Stimulated activated CD4-positive, alpha-beta T cell treated with anti-CD3 and anti-CD28 coated beads, Interleukin-12 subunit alpha, Interleukin-12 subunit beta, amount 100 ng/mL, for 4 hours (primary cell): ENCODE measurements at places on chromosomes 5 and 9.

GRCh38 chr5:122581629-122582028 lies 193.3 kb upstream of the SNX2 start:
- DNase-seq: no peak

DNA sequence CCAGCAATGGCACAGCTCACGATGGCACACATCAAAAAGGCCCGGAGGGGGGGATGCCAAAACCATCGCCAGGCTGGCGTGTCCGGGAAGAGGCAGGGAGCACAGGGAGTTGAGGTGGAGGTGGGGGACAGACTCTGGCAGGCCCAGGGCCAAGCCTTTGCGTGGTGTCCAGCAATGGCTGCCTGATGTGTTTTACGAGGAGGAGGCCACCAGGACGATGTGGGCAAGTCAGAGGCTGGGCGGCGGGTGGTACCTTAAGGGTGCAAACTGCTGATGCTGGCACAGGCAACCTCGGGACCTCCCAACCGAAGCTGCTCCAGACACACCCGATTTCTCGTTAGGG lies 4.7 kb downstream of the VAV2 start:
- DNase-seq: no peak

GRCh38 chr9:93829271-93830011 lies 125.7 kb downstream of the BARX1 start:
- DNase-seq: no peak

- DNase-seq: peak; percentile 13
These were observed 21.7 kb downstream of the SLC6A18 start for GRCh38 chr5:1246711-1247431.

GRCh38 chr5:114249823-114250222 lies 112.0 kb upstream of the KCNN2 start:
- DNase-seq: no peak

- no peak for DNase-seq
These were observed 577 bp downstream of the AP3S1 start for GRCh38 chr5:115842089-115842935.

DNA sequence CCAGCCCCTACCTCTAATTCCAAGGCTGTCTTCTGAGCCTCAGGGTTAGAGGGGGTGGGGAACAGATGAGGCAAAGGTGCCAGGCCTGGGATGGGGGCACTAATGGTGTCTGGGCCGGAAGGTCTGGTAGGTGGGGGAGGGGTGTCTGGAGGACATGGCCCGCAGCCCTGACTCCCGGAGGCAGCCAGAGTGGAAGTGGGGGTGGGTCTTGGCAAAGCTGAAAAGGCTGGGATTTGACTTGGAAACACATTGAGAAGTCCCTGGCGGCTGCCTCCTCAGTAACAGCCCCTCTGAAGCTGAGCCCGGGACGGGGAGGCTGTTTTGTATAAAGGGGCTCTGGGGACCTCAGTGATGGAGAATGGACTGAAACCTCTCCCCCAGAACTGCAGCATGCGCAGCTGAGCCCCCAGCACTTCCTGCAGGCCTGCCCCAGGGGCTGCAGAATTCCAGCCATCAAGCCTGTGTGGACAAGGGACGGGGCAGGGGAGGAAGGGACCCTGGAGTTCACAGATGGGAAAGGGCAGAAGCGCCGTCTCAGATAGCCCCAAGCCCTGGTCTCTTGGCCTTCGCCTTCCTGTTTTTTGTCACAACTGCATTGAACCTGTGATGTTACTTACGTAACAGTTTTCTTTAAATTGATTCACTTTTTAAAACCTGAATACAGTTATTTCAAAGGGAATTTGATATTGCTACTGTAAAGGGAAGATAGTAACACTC lies 49.3 kb upstream of the SYNPO start:
- no peak for DNase-seq

- DNase-seq: no peak
These were observed 24.3 kb downstream of the NUP214 start for GRCh38 chr9:131149688-131150053.

- no peak for DNase-seq
These were observed 2.8 kb downstream of the TENT4A start for GRCh38 chr5:6715758-6716628.

DNA sequence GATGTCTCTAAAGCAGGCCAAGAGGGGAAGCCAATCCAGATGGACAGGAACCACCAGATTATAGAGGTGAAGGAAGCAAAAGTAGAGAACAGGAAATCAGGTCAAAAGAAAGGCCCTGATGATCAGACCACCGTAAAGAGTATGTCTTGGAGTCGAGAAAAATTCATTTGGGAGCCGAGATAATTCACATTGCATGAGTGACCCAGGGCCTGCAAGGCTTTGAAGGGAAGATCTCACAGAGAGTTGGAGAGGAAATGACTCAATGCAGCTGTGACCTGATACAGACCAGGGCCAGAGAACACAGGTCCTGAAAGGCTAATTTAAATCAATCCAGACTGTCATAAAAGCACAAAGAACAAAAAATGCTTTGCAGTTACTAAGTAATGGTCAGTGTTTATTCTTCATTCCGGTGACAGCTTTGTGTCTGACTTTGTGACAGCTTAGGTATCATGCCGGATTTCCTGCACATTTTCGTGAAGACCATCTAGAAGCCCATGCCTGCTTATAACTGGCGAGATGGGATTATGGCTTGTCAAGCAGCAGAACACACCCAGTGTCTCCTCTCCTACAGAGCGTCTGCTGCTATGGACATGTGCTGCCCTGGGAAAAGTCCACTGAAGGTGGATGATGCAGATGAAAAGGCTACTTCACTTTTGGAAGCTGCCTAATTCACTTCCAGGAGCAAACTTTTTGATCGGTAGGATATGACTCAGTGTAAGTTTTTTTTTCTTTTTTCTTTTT lies 5.8 kb upstream of the ACTBL2 start:
- no peak for DNase-seq

DNA sequence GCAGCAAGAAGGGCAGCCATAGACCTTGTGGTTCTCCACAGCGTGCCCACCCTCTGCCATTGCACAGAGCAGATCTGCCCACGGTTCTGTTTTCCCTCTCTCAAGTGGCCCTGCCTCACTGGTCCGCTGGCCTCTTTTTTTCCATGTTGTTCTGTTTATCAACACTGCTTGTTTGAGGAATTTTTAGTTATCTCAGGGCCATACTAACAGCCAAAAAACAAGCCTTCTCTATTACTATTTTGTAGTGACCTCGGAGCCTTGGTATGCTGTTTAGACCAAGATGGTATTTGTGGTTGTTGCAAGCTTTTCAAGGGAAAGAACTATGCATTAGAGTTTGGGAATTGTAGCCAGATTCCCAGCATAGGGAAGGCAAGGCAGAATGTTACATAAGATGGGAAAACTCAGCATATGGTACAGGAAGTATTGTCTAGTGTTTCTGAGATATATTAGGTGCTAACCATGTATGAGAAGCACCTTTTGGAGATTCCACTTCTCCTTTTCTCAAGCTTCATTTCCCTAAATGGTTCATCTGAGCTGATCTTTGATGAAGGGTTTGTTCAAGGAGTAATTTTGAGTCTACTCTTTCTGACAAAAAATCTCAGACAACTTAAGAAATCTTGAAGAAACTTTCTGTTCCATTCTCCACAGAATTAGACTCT lies 54.3 kb downstream of the NUP214 start:
- DNase-seq: no peak

- no peak for DNase-seq
These were observed 198.9 kb downstream of the ENC1 start for GRCh38 chr5:74441616-74442015.

DNA sequence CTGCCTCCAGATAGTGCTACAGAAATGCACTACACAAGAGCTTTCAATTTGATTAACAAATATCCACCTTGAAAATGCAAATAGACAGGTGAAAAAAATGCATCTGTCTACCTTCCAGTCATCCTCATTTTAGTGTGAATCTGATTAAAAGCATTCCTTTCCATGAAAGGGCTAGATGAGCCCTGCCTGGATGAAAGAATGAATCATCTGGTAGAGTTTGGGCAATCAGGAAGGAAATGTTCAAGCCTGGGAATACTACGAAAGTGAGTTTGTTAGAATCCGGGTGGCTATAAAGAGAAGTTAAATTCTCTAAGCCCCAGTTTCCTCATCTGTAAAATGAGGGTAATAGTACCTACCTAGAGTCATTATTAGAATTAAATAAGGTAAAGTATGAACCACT lies 142.6 kb downstream of the FAM114A2 start:
- no peak for DNase-seq

DNA sequence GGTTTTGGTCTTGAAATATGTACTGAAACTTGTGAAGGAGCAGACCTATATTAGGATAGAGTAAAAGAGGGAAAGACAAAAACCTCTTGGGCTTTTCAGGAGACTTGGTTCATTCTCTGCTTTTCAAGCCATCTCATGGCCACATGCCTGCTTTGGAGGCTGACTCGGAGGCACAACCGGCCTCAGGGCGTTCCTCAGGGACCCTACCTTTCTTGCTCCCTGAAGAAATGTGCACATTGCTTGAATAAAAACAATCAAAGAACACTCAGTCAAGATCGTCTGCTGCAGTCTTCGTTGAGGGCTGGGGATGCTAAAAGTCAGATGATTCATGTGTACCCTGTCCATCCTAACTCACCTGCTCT lies 994 bp downstream of the IRGM start:
- no peak for DNase-seq

GRCh38 chr5:149614034-149614907 lies 33.0 kb downstream of the ARHGEF37 start:
- DNase-seq: no peak

GRCh38 chr5:142360051-142360498 lies 35.3 kb upstream of the SPRY4 start:
- no peak for DNase-seq

DNA sequence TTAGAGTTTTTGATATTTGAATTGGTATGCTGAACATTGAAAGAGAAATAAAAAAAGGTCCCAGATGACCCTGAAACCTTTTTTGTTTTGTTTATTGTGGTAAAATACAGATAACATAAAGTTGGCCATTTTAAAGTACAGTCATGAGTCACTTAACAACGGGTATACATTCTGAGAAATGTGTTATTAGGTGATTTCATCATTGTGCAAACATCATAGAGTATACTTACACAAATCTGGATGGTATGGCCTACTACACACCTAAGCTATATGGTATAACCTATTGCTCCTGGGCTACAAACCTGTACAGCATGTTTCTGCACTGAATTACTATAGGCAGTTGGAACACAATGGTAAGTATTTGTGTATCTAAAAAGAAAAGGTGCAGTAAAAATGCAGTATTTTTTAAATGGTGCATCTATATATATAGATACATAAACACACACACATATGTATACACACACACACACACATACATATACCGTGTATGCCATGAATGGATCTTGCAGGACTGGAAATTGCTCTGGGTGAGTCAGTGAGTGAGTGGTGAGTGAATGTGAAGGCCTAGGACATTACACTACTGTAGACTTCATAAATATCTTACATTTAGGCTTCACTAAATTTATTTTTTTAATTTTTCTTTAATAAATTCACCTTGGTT lies 31.0 kb downstream of the TTC1 start:
- DNase-seq: no peak

- DNase-seq: peak; percentile 81
These were observed 133.2 kb downstream of the MTX3 start for GRCh38 chr5:79857714-79858409.

- DNase-seq: no peak
These were observed 14.3 kb downstream of the IER5L start for GRCh38 chr9:129163753-129164152.

DNA sequence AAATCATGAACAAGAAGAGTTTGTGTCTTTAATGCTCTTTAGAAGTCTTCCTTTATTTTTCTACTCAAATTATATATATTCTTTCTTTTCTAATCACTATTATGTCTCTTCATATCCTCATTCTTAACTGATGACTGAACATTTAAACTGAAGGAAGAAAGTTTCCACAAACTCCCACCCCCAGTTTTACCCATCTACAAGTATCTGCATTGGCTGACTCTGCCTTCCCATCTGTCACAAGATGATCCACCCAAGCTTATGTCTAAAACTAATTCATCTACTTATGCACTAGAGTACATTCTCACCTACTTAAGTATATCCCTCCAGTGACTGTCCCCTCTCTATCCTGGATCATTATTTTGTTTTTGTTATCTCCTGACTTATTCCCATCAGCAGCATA lies 344.5 kb downstream of the PRR16 start:
- no peak for DNase-seq

- DNase-seq: no peak
These were observed 16.7 kb upstream of the TRPC7 start for GRCh38 chr5:136382071-136382470.

DNA sequence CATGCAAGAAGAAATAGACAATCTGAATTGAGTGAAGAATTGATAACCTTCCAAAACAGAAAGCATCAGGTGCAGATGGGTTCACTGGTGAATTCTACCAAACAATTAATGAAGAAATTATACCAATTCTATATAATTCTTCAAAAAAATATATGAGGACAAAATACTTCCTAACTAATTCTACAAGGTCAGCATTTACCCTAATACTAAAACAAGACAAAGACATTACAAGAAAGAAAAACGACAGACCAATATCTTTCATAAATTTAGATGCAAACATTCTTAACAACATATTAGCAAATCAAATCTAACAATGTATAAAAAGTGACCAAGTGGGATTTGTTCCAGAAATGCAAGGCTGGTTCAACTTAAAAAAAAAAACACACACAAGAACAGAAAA lies 183.9 kb downstream of the BARX1 start:
- no peak for DNase-seq

- DNase-seq: peak; percentile 33
These were observed 214.3 kb downstream of the GNA14 start for GRCh38 chr9:77433675-77434445.

- DNase-seq: no peak
These were observed 14.6 kb upstream of the BNC2 start for GRCh38 chr9:16884952-16885513.

GRCh38 chr5:33228149-33228548 lies 212.6 kb upstream of the TARS1 start:
- DNase-seq: no peak

- DNase-seq: no peak
These were observed 171.6 kb downstream of the PAX5 start for GRCh38 chr9:36862206-36863145.

- no peak for DNase-seq
These were observed 29.8 kb downstream of the OLFM1 start for GRCh38 chr9:135117281-135117680.

- no peak for DNase-seq
These were observed 56.2 kb downstream of the GAS1 start for GRCh38 chr9:86891091-86891490.

- no peak for DNase-seq
These were observed 1.6 kb upstream of the SEC16A start for GRCh38 chr9:136484153-136485048.

DNA sequence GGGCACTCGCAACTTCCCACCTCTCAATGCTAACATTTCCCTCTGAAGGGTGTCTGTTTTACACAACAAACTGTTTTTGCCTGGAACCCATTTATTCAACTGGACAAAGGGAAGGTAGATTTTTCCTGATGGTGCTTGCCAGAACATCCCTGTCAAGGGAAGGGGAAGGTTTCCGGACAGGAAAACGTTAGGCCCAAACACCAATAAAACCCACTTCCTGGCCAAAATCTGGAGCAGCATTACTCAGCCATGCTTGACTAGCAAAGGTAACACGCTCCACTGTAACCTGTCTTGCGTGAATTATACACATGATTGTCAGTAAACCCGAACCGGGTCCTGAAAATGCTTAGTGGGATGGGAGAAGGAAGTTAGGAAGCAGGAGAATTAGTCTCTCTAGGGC lies 90.2 kb downstream of the SAXO1 start:
- no peak for DNase-seq
